ENCODE measurements at places on chromosomes 6 and 20.

DNA sequence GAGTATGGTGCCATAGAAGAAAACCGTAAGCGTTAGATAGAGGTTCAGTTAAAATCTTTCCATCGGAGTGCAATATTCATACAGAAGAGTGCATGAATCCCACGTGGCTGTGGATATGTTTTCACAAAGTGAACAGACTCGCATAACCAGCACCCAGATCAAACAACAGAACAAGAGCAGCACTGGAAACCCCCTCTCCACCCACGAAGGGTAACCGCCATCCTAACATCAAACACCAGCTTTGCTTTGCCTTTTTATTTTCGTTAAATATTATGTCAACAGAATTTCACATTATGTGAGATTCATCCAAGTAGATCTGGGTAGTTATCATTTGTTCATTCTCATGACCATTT, 4.7 kb downstream of the GTSF1L start:
- DNase-seq: peak; percentile 19

- DNase-seq: no peak
These were observed 588.9 kb downstream of the RNF144B start for GRCh38 chr6:18976091-18976490.

DNA sequence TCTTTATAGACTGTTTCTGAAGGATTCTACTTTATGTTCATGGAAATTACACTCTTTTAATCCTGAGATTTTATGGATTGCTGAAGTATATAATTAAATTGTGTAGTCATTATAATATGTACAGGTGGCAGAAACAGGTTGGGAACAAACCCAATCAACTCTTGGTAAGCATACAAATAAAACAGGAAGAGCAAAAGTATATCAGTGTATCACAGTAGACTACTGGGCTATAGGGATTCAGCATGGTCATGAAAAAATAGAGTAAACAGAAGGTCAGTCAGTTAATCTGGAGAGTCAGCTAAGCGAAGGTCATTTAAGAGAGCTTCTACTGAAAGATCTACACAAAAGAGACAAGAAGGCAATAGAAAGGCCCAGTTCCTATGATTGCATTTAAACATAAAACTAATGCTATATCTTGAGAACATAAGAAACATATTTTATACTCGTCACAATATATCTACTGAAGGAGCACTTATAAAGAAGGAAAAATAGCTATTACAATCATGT, 178.9 kb upstream of the ECI2 start:
- no peak for DNase-seq

GRCh38 chr6:147158881-147159280, 45.3 kb upstream of the STXBP5 start:
- no peak for DNase-seq

- DNase-seq: no peak
These were observed 51.1 kb downstream of the ARID1B start for GRCh38 chr6:156828280-156828703.

Data from activated T-cell treated with anti-CD3 and anti-CD28 coated beads for 1 hour (primary cell).